ENCODE measurements at places on chromosomes 7 and 10.

- no peak for DNase-seq
Observed at GRCh38 chr10:18142151-18142550, 1.9 kb downstream of the CACNB2 start.

- peak; percentile 58 for DNase-seq
Observed at GRCh38 chr7:134750083-134751062, 29.1 kb upstream of the CALD1 start.

DNA sequence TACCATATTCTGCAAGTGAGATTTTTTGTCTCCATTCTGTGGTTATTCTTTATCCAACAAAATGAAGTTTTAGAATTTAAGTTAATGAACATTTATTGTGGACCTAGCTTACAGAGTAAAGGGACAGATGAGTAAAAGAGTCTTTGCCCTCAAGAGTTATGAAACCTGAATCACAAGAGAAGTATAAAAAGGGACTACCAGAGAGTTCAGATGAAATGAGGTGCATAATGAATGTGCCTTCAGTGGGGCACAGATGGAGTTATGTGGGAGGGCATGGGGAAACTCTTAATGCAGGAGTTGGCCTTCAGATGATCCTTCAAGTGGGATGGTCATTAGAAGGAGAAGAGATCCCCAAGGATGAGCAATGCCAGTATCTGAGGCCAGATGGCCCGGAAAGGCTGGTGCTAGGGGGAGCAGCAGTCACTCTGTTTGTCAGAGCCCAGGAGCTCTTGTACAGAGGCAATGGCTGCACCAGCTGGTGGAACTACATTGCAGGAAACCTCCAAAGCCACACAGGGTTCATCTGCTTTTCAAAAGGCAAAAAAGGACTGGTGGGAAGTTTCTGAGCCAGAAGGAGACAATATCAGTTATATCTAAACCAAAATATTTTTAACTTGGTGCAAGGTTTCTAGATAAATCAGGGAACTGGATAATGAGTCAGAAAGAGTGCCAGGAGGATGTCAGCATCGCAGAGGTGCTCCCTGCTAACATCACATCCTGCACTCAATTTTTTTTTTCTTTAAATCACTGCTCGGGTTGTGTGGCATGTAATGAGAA is 162.0 kb downstream of the KLF6 start:
- DNase-seq, result peak; percentile 15

- no peak for DNase-seq
Observed at GRCh38 chr10:125782054-125782453, 6.4 kb upstream of the MMP21 start.

DNA sequence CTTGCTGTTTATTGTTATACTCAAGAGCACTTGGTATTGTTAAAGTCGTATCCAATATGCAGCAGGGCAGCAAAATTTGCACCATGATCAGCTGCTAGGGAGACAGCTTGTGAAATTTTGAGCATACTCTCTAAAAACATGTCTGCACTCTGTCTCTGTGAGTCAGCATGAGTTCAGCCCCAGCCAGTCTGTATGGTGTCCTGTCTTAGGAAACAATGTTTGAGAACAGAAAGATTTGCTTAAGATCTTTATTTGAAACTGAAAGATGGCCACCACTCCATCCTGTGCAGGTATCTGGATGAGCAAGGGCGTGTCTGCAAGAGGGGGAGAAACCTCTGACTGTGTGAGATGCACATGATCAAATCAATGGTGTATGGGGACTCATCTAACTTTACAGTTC is 97.1 kb downstream of the GNAI1 start:
- peak; percentile 59 for DNase-seq
